HCT116 (cell line): ENCODE measurements at places on chromosomes 12 and 14. TPM values are rescaled to one million over a fixed set of nuclear protein-coding genes. Genes with fewer than 3 reads are reported as not detected.
A peak's percentile ranks its signal among the peaks of the same experiment; 100 is the strongest.

The PLEKHH1 gene
- 27.6 TPM for total RNA-seq

The SERPINA9 gene
- total RNA-seq = not detected

GRCh38 chr14:57080691-57081090, 188.0 kb downstream of the EXOC5 start:
- H3K27me3 ChIP-seq = peaks cover 13% of the 10 kb centered on the region
- no peak overlapping the region for H3K27ac ChIP-seq
- DNase-seq = no peak
- no peaks in the 10 kb centered on the region for H3K36me3 ChIP-seq

DNA sequence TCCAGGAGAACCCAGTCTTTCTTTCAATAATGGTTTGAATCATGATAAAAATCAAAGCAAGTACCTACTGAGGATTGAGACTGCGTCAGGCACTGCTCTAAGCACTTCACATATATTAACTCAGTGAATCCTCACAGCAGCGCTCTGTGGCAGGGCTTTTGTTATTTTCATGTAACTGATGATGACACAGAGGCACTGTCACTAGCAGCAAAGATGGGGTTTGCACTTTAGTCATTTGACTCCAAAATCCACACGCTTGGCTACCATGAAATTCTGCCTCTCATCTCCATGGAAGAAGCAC, 98.8 kb upstream of the GSC start:
- no peak for DNase-seq
- no peak overlapping the region for H3K27ac ChIP-seq
- no peaks in the 10 kb centered on the region for H3K36me3 ChIP-seq
- peaks cover 6% of the 10 kb centered on the region; the same call in 1 of the 2 replicates for H3K27me3 ChIP-seq

DNA sequence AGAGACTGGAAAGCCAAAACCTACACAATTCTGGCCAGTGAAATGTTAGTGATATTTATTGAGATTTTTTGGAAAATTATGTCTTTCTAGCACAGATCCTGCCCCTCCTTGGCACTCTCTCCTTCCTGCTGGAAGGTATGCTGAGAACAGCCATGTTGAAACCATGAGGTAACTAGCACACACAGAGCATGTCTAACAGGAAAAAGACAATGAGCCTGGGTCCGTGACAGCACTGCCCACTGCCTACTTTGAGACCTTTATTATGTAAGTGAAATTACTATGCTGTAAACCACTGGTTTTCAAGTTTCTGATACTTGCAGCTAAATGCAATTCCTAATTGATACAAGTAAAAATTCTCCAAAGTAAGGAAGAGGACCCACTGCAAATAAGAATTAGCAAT, 81.6 kb upstream of the SINHCAF start:
- peaks cover 3% of the 10 kb centered on the region; the same call in 1 of the 2 replicates for H3K4me1 ChIP-seq
- DNase-seq = no peak
- no peak overlapping the region for H3K27ac ChIP-seq
- no peak overlapping the region for H3K4me3 ChIP-seq
- H3K36me3 ChIP-seq = 0 out of 2 replicates have a peak, but pooled peaks cover 4% of the 10 kb centered on the region
- no peaks in the 10 kb centered on the region for H3K27me3 ChIP-seq

DNA sequence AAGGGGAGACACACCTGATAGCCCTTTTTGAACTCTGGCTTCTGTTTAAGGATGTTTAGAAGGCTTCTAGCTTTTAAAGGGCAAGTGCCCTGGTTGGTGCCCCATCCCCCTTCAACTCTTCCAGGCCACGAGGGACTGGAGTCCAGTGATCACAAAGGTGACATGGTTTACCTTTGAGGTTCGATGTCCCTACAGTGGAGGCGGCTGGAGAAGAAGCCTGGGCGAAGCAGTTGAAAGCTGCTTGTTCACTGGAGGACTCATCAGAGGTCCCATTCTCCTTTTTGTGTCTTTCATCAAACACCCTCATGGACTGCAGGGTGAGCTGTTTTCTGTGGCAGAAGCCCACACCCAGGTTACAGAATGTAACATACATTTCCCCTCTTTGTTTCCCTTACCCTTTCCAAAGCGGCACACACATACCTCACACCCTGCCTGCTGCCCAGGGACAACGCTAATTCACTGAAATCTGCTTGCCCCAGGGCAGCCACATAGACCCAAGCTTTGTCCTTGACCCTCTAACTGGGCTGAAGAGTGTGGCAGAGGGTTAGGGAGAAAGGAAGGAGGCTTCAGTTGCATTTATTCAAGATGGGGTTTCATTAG, 7.7 kb downstream of the TBX3 start:
- no peaks in the 10 kb centered on the region for H3K27me3 ChIP-seq
- no peaks in the 10 kb centered on the region for H3K4me1 ChIP-seq
- H3K36me3 ChIP-seq = 0 out of 2 replicates have a peak, but pooled peaks cover 3% of the 10 kb centered on the region
- H3K27ac ChIP-seq = no peak overlapping the region

GRCh38 chr14:67704484-67705089, 2.9 kb downstream of the RDH12 start:
- no peaks in the 10 kb centered on the region for H3K36me3 ChIP-seq
- peak; percentile 72 for DNase-seq
- H3K27me3 ChIP-seq = no peaks in the 10 kb centered on the region
- no peak overlapping the region for H3K4me3 ChIP-seq
- no peak overlapping the region for H3K27ac ChIP-seq
- H3K4me1 ChIP-seq = peaks cover 16% of the 10 kb centered on the region

The TSPAN9 gene
- total RNA-seq = 13.2 TPM

GRCh38 chr14:64213853-64214570, 80.2 kb downstream of the ESR2 start:
- no peak overlapping the region for H3K4me3 ChIP-seq
- no peaks in the 10 kb centered on the region for H3K4me1 ChIP-seq
- no peaks in the 10 kb centered on the region for H3K27me3 ChIP-seq
- H3K36me3 ChIP-seq = 0 out of 2 replicates have a peak, but pooled peaks cover 7% of the 10 kb centered on the region
- DNase-seq = no peak
- no peak overlapping the region for H3K27ac ChIP-seq

- peaks cover 9% of the 10 kb centered on the region; the same call in 1 of the 2 replicates for H3K36me3 ChIP-seq
- DNase-seq = no peak
- no peaks in the 10 kb centered on the region for H3K27me3 ChIP-seq
- no peak overlapping the region for H3K4me3 ChIP-seq
- H3K27ac ChIP-seq = no peak overlapping the region
- H3K4me1 ChIP-seq = no peaks in the 10 kb centered on the region
Measured at GRCh38 chr12:130796985-130797686, 41.9 kb downstream of the STX2 start.

DNA sequence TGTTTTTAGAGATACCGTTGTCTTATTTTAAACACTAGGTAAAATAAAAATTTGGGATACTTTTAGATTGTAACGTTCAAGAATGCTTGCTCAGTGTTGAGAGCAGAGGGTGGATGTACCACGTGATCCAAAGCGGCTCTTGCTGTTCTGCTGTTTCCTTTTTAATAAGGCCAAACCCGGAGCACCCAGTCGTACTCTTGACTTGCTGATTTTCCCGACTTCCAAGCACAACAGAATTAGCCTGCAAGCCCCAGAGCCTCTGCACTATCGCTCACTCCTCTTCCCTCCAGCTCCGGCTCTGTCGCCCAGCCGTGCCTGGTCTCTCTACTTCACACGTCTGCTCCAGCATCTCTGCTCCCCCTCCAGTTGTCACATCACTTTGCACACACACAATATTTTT, 77.3 kb downstream of the EMP1 start:
- H3K27me3 ChIP-seq = no peaks in the 10 kb centered on the region
- H3K4me1 ChIP-seq = peaks cover 13% of the 10 kb centered on the region; the same call in 1 of the 2 replicates
- H3K27ac ChIP-seq = no peak overlapping the region
- H3K4me3 ChIP-seq = no peak overlapping the region

DNA sequence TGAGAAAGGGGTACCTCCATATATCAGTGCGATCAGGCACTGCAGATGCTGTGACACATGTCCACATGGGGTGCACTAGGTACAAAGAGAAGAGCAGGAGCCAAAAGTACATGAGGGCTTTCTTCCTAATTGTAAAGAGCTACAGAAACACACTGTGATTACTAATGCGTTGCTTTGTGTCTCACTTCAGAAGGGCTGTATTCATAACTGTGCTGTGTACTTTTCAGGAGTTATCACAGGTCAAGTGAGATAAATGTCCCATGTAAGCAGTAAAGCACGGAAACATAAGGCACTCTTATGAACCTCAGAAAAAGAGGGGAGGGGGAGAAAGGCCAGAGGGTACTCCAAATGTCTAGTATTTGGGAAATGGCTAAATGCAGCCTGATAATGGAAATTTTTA, 10.6 kb downstream of the SPRING1 start:
- DNase-seq = no peak
- H3K27ac ChIP-seq = no peak overlapping the region

- H3K4me1 ChIP-seq = no peaks in the 10 kb centered on the region
- H3K36me3 ChIP-seq = no peaks in the 10 kb centered on the region
- H3K27ac ChIP-seq = no peak overlapping the region
Measured at GRCh38 chr14:24988760-24989159, 61.2 kb downstream of the STXBP6 start.

The CIT gene
- 54.2 TPM for total RNA-seq

- no peak overlapping the region for H3K27ac ChIP-seq
- no peak overlapping the region for H3K4me3 ChIP-seq
- DNase-seq = no peak
- H3K4me1 ChIP-seq = no peaks in the 10 kb centered on the region
- H3K27me3 ChIP-seq = no peaks in the 10 kb centered on the region
Measured at GRCh38 chr12:59386236-59386635, 209.6 kb upstream of the SLC16A7 start.

DNA sequence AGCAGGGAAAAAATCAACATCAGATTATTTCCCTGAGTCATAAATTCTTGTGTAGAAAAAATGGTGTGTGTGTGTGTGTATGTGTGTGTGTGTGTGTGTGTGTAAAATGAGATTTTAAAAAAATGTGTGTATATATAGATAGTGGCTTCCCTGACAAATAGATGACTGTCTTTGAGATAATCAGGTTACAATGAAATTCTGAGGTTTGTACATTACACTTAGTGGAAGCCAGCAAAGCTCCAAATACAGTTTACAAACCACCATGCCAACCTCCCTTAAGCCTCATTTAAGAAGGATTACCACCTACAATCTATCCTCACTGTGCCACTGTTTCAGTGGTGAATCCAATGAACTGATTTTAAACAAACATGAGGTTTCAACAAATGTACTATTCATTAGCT, 93.8 kb downstream of the MED13L start:
- no peak for DNase-seq
- peaks cover 7% of the 10 kb centered on the region for H3K4me1 ChIP-seq

The POTEG gene
- not detected for total RNA-seq

- no peaks in the 10 kb centered on the region for H3K4me1 ChIP-seq
- no peaks in the 10 kb centered on the region for H3K36me3 ChIP-seq
- H3K27ac ChIP-seq = no peak overlapping the region
Measured at GRCh38 chr12:33052141-33053051, 155.8 kb upstream of the PKP2 start.

DNA sequence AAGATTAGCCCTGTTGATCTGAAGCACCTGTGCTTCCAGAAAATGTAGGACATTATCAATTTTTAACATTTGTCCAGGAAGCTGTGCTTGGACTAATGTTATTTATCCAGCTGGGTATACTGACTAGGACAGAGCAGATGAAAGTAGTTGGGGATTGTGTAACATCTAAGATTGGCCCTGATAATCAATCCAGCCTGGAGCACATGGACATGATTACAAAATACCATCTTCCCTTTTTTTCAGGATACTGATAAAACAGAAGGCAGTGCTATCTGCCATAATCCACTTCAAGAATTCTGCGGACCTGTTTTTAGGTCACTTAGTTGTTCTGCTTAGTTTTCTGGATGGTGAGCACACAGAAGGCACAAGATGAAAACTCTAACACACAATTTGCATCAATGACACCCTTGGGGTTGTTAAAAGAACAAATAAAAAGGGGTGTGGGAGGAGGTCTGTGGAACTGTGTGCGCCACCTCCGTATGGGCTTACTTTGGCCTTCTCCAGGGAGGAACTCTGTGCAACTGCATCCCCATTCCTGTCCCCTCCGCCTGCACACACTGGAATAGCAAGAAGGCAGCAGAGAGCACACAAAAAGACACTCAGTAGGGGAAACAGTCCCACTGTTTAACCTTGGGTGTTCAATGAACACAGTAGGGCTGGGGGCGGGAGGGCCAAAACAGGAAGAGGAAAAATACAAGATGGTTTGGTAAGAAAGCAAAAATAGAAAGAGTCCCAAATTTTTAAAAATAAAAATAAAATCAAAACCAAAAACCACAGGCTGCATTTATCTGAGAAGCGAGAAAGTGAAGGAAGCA, 31.1 kb upstream of the DUSP6 start:
- no peaks in the 10 kb centered on the region for H3K4me1 ChIP-seq
- H3K27ac ChIP-seq = no peak overlapping the region
- no peaks in the 10 kb centered on the region for H3K36me3 ChIP-seq
- no peak for DNase-seq

The OR6C3 gene
- total RNA-seq = not detected

The KRT85 gene
- not detected for total RNA-seq

DNA sequence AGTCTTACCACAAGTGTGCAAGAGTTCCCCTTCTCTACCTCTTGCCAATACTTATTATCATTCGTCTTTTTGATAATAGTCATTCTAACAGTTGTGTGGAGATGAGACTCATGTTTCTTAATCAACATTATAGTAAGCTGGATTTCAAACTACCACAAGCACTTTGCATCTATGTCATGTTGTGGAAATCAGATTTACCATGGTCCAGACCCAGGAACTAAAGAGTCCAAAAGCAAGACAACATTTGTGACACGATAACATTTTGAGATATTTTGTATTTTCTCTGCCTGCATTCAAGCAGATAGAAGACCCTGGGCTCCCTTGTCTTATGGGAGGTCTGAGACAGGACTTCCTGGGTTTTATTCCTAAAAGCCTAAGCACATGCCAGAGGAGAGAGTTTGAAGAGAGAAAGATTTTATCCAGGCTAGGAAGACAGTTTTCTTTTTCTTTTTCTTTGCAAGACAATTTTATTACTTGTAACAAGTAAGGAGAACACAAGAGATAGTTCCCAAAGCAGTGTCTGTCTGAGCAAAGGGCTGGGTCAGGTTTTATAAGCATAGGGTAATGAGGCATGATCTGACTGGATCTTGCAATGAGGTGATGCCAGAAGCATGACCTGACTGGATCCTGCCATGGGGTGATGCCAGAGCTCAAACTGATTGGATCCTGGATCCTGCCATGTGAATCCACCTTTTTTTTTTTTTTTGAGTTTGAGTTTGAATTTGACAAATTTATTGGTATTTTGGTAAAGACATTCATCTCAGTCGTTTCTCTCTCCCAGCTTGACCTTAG, 180.5 kb upstream of the HMGA2 start:
- no peak overlapping the region for H3K4me3 ChIP-seq
- no peaks in the 10 kb centered on the region for H3K36me3 ChIP-seq
- no peak for DNase-seq
- H3K4me1 ChIP-seq = peaks cover 72% of the 10 kb centered on the region
- no peaks in the 10 kb centered on the region for H3K27me3 ChIP-seq

DNA sequence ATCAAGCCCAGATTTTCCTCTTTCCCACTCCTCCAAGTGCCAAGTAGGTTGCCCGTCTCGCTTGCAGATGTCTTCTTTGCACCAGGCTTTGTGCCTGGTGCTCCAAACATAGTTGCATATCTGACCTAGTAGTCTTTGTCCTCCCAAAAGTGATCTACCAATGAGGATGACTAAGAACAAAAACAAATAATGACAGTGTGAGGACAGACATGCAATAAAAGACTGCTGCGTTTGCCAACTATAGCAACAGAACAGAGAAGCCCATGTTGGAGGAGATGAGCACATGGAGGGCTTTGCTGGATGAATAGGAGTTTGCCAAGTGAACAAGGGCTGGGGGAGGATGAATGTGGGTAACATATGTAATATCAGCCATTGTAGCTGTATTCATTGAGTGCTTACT, 15.6 kb downstream of the DTX1 start:
- no peaks in the 10 kb centered on the region for H3K36me3 ChIP-seq
- no peak overlapping the region for H3K27ac ChIP-seq
- no peak overlapping the region for H3K4me3 ChIP-seq
- H3K27me3 ChIP-seq = no peaks in the 10 kb centered on the region
- H3K4me1 ChIP-seq = no peaks in the 10 kb centered on the region
